CD4-positive, alpha-beta memory T cell (primary cell): ENCODE measurements at places on chromosomes 2 and 18. TPM values are rescaled to one million over a fixed set of nuclear protein-coding genes. Genes with fewer than 3 reads are reported as not detected.

DNA sequence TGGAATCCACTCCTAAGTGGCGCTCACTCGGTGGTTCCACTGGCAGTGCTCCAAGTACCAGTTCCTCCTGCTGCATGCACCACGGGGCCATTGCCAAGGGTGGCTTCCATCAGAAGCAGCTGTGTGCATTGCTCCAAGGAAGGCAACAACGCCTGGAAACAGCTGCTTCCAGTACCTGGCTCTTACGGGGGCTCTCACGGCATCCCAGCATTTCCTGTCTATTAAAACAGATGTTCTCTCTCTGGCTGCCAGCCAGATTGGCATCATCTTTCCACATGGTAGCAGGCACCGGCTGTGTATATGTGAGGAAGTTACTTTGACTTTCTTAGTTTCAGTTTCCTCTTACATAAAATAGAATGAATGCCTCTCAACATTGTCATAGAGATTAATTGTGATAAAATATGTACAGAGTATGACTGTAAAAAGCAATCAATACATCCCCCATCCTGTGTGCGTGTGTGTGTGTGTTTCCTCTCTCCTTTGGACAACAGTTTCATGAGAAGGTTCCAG lies 84.9 kb downstream of the CMPK2 start:
- H3K4me1 ChIP-seq, result peaks cover 8% of the 10 kb centered on the region
- no peaks in the 10 kb centered on the region for H3K36me3 ChIP-seq
- no peaks in the 10 kb centered on the region for H3K27me3 ChIP-seq
- DNase-seq, result no peak
- no peak overlapping the region for H3K4me3 ChIP-seq

Gene AMER3
- not detected for total RNA-seq

GRCh38 chr2:30652271-30652915 lies 154.9 kb downstream of the CAPN13 start:
- no peak overlapping the region for H3K27ac ChIP-seq
- no peaks in the 10 kb centered on the region for H3K36me3 ChIP-seq
- DNase-seq, result no peak
- no peak overlapping the region for H3K4me3 ChIP-seq
- no peaks in the 10 kb centered on the region for H3K4me1 ChIP-seq

DNA sequence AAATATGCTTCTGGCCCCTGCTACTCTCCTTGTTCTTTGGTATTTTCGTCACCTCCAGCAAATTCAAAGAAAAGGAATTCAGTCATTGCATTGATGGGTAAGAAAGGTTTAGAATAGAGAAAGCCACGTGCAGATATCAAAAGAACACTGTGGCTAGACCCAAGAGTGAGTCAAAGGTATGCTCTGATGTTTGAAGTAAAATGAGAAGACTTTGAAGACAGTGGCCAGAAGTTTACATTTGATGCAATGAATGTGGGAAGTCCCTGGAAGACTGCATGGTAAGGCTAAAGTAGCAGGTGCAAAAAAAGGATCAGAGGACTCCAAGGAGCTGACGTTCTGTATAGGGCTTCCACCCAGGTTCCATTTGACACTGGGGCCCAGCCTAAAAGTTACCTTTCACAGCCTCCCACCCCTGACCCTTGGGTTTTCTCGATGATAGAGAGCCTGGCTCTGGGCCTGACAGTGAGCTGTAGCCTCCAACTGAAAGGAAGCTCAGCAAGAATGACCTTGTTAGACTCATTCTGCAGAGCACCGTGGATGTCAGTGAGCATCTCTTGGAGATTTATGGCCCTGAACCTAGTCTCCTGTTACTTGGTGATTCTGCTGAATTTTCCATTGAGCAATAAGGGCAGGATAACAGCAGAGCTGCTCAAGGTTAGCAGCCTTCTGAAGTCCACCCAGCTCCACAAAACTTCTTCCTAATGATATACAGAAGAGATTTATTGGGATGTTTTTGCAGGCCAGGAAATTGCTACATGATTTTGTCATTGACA lies 223.7 kb upstream of the RBBP8 start:
- H3K27ac ChIP-seq, result no peak overlapping the region
- H3K27me3 ChIP-seq, result peaks cover 3% of the 10 kb centered on the region
- no peak for DNase-seq
- H3K4me1 ChIP-seq, result no peaks in the 10 kb centered on the region
- H3K4me3 ChIP-seq, result no peak overlapping the region

- peaks cover 14% of the 10 kb centered on the region for H3K36me3 ChIP-seq
- H3K4me1 ChIP-seq, result no peaks in the 10 kb centered on the region
- no peak for DNase-seq
- no peak overlapping the region for H3K4me3 ChIP-seq
Measured at GRCh38 chr2:32780961-32781360, 153.1 kb downstream of the TTC27 start.

Gene PROC
- not detected for total RNA-seq

- no peak overlapping the region for H3K4me3 ChIP-seq
- no peak overlapping the region for H3K27ac ChIP-seq
- H3K36me3 ChIP-seq, result no peaks in the 10 kb centered on the region
- DNase-seq, result no peak
Measured at GRCh38 chr2:113309655-113310387, 31.1 kb upstream of the PAX8 start.

GRCh38 chr2:200338692-200339091 lies 32.2 kb downstream of the SPATS2L start:
- no peak overlapping the region for H3K4me3 ChIP-seq
- no peaks in the 10 kb centered on the region for H3K36me3 ChIP-seq
- no peak for DNase-seq
- no peaks in the 10 kb centered on the region for H3K4me1 ChIP-seq
- H3K27me3 ChIP-seq, result no peaks in the 10 kb centered on the region

DNA sequence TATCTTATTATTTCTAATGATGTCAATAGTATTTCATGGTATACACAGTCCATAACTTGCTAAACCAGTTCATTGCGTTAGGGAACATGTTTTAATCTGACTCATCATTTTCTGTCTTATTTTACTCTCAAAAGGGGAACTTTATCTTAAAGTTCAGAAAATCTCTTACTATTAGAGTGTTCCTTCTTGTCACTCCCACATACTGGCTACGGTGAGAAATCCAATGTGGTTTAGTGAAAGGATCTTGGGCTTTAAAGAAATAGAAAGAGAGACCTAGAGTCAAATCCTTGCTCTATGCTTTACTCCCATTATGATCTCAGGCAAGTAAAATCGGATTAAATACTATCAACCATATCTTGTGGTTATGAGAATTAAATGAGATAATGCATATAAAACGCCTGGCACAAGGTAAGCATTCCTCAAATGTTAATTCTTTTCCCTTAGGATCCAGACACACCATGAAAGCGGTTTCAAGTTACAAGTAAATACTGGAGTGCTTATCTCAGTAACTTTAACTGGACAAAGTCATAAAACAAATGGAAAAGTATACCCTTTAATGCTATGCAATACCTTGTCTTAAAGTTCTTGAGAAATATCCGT lies 576.0 kb downstream of the ARHGAP15 start:
- H3K36me3 ChIP-seq, result peaks cover 44% of the 10 kb centered on the region
- H3K4me1 ChIP-seq, result no peaks in the 10 kb centered on the region
- H3K27ac ChIP-seq, result no peak overlapping the region
- no peak for DNase-seq
- H3K27me3 ChIP-seq, result no peaks in the 10 kb centered on the region
- H3K4me3 ChIP-seq, result no peak overlapping the region

Gene AKAIN1
- not detected for total RNA-seq

DNA sequence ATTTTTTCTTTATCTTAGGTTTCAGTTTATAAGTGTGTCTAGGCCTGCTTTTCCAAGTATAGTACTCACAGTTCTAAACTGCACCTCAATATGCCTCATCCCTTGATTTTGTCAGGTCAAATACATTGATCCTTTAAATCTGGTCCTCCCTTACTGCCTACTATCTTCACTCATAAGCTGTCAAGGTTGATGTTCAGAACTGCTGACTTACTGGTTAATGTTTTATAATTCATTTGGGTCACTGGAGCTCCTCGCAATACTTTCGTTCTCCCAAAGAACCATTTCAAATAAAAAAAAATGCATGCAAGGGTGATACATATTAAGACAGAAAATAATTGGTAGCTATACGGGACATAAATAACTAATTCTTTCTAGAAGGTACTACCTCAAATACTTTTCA lies 41.3 kb upstream of the MARCHF7 start:
- H3K36me3 ChIP-seq, result no peaks in the 10 kb centered on the region
- H3K27me3 ChIP-seq, result no peaks in the 10 kb centered on the region
- no peak overlapping the region for H3K4me3 ChIP-seq
- no peak for DNase-seq

DNA sequence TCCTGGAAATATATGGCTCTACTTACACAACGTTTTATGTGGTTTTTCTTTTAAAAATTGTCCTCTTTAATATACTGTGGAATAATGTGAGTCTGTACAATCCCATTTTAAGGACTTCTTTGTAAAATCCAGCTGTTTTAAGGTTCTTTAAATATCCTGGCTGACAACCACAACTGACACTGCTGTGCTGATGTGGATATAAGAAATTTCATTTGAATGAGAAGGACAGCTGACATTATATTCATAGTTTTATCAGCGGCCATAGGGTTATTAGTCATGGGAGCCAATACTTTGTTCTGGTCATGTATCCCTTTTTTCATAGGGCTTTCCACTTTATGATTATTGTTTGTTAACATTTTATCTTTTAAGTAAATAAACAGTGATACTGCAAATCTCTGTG lies 169.5 kb downstream of the CAMKMT start:
- no peaks in the 10 kb centered on the region for H3K27me3 ChIP-seq
- no peak for DNase-seq

Gene PLCL1
- total RNA-seq, result 16.9 TPM

- peaks cover 93% of the 10 kb centered on the region for H3K4me1 ChIP-seq
- H3K36me3 ChIP-seq, result no peaks in the 10 kb centered on the region
- DNase-seq, result no peak
- no peak overlapping the region for H3K27ac ChIP-seq
Measured at GRCh38 chr2:225008935-225009334, 33.3 kb downstream of the DOCK10 start.
